ENCODE measurements at places on chromosomes 13 and 19.
A peak's percentile ranks its signal among the peaks of the same experiment; 100 is the strongest.

DNA sequence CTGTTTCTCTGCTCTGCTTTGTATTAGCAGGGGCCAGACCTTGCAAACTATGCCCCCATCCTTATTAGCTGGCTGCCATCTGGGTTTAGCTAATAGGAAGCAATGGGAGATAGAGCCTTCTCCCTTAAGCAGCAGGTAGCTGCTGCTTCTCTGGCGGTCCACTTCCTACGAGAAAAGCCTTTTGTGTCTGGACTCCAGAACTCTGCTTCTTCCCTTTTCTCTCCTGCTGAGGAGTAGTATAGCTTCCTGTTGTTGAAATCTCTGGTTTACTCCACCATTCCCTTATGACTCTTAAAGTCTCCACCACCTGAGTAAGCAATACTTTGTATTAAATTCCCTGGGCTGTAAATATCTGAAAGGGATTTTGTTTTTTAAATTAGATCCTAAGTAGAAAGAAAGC lies 147.1 kb downstream of the DNAJC15 start:
- no peak for DNase-seq

DNA sequence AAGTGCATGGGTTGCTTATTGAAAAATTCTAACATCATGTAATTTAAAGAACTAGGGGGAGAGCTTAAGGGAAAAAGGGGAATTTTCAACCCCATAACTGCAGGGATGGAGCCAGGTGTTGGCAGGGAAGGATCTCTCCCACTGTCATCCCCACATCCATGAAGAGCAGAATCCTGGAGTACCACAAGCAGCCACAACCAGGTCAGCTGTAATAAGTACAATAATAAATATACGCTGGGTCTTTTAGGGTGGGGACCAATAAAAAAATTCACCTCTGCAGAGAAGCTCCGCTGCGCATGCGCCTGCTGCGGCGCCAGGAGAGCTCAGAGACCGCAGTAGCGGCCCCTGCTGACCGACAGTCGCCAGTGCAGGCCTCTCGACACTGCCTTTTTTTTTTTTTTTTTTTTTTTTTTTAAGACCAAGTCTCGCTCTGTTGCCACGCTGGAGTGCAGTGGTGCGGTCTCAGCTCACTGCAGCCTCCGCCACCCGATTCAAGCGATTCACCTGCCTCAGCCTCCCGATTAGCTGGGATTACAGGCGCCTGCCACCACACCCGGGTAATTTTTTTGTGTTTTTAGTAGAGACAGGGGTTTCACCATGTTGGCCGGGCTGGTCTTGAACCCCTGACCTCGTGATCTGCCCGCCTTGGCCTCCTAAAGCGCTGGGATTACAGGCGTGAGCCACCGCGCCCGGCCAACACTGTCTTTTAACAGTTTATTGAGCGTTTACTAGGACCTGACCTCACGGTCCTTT lies 2.5 kb upstream of the EEF2 start:
- peak; percentile 72 for DNase-seq

GRCh38 chr19:13215572-13216380 lies 65.6 kb downstream of the IER2 start:
- no peak for DNase-seq

GRCh38 chr13:94487043-94487442 lies 7.6 kb upstream of the DCT start:
- no peak for DNase-seq

DNA sequence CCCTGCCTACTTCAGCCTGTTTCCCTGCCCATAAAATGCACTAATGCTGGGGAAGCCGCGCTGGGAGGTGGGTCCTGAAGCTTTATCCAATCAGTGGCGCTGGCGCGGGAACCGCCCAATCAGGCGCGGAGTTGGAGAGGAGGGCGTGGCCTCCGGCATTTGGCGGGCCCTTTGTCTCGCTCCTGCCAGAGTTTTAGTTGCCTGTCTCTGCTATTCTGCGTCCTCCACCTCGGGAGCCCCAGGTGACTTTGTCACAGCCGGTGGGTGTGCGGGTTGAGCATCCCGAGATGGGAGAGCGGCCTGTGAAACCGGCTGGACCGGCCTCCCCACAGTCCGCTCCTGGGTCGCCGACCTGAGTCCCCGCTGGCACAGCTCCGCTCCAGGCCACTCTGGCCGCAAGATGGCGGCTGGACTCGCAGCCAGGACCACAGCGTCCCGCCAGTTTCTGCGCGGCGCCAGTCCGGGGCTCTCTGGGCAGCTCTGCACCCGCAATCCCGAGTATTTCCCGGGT lies 30.7 kb upstream of the ZNF429 start:
- peak; percentile 44 for DNase-seq

- no peak for DNase-seq
Measured at GRCh38 chr13:74867460-74867859, 614.5 kb downstream of the TBC1D4 start.

DNA sequence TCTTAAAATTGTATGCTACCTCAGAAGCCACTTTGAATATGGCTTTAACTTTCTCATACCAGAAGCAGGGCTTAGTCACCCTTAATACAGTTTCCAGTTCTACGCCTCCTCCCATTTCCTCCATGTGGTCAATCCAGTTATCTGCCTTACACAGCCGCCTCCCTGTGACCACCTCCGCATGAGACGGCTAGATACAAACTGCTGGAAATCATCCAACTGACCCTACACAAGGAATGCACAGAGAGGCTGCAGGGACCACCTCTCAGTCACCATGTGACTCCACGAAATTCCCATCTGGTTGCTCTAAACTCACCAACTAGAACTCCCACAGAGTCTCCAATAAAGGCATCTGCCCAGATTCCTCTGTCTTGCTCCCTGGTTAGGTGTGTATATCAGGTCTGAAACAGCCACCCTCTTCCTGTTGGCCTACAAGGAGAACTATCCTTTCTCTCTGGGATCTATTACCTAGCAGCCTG lies 6.8 kb downstream of the ZNF564 start:
- no peak for DNase-seq

DNA sequence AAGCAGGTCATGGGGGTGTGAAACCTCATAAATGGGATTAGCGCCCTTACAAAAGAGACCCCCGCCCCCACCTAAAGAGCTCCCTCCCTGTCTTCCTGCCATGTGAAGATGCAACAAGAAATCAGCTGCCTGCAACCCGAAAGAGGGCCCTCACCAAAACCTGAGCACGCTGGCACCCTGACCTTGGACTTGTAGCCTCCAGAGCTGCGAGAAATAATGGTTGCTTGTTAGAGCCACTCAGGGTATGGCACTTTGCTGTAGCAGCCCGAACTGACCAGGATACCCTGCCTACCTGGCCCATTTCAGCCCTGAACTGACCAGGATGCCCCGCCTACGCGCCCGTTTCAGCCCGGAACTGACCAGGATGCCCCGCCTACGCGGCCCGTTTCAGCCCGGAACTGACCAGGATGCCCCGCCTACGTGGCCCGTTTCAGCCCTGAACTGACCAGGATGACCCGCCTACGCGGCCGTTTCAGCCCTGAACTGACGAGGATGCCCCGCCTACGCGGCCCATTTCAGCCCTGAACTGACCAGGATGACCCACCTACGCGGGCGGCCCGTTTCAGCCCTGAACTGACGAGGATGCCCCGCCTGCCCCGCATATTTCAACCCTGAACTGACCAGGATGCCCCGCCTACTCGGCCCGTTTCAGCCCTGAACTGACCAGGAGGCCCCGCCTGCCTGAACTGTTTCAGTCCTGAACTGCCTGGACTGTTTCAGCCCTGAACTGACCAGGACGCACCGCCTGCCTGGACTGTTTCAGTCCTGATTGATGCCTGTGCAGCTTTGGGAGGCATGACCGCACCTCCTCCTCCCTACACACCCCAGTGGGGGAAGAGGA lies 120.0 kb downstream of the UQCRFS1 start:
- no peak for DNase-seq

DNA sequence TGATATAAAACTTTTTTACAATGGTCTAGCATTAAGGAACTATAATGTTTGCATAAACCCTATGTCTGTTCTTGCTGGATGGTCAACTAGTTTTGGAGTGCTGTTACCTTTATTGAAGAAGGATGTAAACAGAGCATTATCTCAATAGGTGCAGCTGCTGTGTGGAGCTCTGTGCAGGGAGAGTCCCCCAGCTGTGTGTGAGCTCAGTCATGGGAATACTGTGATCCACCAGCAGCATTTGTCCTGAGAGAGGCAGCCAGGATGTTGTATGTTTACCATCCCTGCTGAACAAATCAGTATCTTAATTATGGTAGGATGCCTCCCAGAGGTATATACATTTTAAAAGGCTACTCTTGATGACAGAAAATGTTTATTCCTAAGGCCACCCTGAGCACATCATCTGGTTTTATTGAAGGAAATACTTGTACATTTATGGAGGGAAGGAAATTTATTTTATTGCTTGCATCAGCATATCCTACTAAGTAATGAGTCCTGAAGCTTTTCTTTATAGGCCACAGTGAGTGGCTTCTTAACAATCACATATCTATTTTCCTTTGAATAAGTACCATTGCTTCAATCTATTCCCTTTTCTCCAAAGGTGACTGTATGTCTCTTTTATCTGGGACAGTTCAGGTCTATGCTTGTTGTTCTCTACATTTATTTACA lies 11.7 kb downstream of the RAP2A start:
- DNase-seq: no peak

DNA sequence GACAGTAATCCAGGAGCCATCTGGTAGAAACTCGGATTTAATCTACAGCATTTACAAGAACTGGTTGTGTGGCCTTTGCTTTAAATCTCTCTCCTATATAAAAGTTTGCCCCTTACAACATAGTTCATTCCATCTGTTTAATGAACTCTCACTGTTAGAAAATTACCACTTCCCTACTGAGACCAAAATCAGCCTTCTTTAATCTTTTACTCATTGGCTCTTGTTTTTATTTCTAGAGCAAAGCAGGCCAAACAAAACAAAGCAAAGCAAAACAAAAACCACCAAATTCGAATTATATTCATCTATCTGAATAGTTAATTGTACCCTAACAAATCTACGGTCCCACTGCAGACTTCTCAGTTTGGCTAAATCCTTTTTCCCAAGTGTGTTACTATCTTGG lies 127.0 kb downstream of the UGGT2 start:
- no peak for DNase-seq

DNA sequence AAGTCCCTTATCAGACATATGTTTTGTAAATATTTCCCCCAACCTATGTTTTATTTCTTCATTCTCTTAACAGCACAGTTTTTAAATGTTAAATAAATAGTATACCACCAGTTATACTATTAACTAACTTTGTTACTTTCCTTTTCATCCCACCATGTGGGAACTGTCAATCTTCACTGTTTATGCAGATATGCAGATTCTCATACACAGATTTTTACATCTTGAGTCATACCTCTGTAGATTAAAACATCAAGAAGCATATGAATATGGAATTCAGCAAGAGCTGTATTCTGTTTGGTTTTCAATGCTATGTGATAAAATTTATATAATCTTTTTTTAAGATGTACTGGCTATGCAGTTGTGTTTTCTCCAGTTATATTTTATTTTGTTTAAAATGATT lies 566.3 kb downstream of the LIG4 start:
- DNase-seq: no peak

DNA sequence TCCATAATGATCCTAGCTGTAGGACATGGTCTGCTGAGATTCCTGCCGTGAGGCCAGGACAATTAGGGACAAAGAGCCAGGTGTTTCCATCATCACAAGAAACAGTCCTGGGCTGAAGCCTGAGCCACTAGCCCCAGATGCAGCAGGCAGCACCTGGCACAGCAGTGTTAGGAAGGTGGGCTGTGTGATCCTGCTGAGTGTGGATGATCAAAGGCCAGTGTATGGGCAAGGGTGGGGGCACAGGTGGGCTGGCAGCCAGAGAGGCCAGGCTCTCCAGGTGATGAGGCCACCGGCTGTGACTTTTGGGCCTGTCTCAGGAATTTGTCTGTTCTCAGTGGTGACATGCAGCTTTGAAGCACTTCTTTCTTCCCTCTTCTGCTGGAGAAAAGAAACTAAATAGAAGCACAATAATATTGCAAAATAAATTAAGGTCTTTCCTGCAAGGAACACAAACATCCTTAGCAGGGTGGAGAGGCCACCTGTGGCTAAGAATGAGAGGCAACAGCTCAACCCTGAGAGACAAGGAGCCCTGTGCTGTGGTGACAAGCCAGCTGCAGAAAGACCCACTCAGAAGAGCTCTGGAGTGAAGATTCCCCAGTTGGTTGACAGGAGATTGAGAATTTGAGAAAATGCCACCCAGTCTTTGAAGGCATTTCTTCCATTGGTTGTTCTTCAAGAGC lies 127.6 kb downstream of the KATNAL1 start:
- no peak for DNase-seq

GRCh38 chr13:29081036-29081435 lies 260.9 kb downstream of the MTUS2 start:
- DNase-seq: no peak

- DNase-seq: no peak
Measured at GRCh38 chr13:62626771-62627170, 1211.1 kb upstream of the PCDH20 start.

DNA sequence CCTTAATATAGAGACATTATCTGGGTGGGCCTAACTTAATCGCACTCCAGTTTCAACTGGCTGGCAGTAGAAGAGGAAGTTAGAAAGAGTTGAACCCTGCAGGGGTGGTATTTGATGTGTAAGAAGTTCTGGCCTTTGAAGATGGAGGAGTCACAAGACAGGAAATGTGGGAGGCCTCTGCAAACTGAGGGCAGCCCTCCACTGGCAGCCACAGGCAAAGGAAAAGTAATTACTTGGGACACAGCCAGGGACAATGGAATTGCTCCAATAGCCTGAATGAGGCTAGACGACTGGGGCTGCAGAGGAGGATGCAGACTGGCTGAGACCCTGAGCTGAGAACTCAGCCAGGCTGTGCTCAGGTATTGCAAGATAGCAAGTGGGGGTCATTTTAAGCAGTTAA lies 703.3 kb upstream of the ARGLU1 start:
- DNase-seq: no peak

GRCh38 chr13:113901231-113901630 lies 37.4 kb upstream of the GAS6 start:
- DNase-seq: no peak

GRCh38 chr13:73532582-73532981 lies 473.8 kb downstream of the KLF5 start:
- no peak for DNase-seq

DNA sequence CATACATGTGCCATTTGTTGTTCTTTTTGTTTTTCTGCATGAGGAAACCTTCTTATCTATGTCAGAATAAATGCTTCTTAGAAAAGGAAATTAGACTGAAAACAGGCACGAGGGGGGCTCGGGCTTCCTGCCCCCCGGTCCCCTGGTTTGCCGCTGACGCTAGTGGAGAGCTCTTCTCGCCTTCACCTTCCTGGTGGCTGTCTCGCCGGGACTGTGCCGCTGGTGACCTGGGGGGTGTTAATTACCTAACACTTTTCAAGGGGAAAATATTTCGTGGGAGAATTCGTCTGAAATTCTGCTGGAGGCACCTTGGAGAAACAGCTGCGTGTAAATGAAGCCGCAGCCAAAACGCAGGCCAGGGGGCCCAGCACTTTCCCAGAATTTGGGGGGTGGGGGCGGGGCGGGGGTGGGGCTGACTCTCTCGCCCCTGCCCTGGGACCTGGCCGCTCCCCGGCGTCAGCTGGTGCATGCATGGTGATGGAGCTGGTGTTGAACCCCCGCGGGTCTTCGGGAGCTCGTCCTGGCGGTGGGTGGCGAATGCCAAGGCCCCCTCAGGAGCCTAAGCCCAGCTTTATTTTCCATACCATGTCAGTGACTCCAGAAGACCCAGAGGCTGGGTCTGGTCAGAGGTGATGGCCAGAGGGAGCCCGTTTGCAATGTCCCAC lies 58.3 kb upstream of the MCF2L start:
- no peak for DNase-seq
